ENCODE measurements at places on chromosomes 1 and 21.

GRCh38 chr1:24921412-24921811 lies 8.7 kb downstream of the RUNX3 start:
- H3K27ac ChIP-seq: no peak overlapping the region
- no peak for DNase-seq
- peaks cover 2% of the 10 kb centered on the region for H3K27me3 ChIP-seq
- peaks cover 58% of the 10 kb centered on the region for H3K4me1 ChIP-seq
- no peak overlapping the region for H3K4me3 ChIP-seq
- peaks cover 69% of the 10 kb centered on the region for H3K36me3 ChIP-seq

DNA sequence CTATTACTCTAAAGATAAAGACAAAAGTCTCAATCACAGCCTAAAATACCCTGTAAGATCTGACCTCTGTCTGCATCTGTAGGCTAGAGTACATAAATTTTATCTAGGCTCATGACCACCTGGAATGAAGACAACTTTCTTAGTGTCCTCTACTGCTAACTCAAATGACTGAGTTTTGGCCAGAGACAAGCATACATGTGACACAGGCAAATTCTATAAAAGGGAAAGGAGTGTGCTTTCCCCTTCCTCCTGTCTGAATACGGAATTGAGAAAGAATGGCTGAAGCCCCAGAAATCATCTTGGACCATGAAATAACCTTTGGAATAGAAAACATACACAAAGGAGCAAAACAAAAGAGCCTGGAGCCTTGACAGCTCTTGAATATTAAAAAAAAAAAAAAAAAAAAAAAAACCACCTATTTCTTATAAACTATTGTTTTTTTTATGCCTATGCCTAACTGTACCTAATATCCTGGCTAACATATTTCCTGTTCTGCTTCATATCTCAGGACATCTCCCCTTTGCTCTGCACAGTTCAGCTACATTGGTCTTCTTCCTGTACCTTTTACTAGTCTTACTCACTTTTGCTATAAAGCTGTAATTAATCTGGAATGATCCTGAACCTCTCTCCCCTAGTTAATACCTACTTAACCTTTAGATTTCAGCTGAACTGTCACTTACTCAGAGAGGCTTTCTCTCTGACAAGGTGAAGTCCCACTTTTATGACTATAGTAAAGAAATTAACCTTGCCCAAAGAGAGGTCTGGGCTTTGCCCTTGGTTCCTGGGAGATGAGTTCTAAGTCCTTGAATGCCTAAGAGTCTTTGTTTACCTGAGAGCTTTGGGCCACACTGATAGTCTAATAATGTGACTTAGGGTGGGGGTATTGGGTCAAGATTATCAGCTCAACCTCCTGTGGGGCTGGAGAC lies 16.1 kb downstream of the UCHL5 start:
- DNase-seq: no peak
- H3K4me3 ChIP-seq: no peak overlapping the region
- peaks cover 31% of the 10 kb centered on the region for H3K4me1 ChIP-seq
- peaks cover 25% of the 10 kb centered on the region for H3K36me3 ChIP-seq

- no peak overlapping the region for H3K4me3 ChIP-seq
- H3K36me3 ChIP-seq: no peaks in the 10 kb centered on the region
- H3K27ac ChIP-seq: no peak overlapping the region
- peaks cover 8% of the 10 kb centered on the region for H3K4me1 ChIP-seq
Measured at GRCh38 chr1:61310057-61310456, 227.7 kb downstream of the NFIA start.

GRCh38 chr1:26861889-26862378 lies 1.0 kb upstream of the SFN start:
- no peak overlapping the region for H3K27ac ChIP-seq
- DNase-seq: no peak
- no peaks in the 10 kb centered on the region for H3K27me3 ChIP-seq
- H3K36me3 ChIP-seq: peaks cover 4% of the 10 kb centered on the region
- H3K4me3 ChIP-seq: no peak overlapping the region
- peaks cover 32% of the 10 kb centered on the region for H3K4me1 ChIP-seq

DNA sequence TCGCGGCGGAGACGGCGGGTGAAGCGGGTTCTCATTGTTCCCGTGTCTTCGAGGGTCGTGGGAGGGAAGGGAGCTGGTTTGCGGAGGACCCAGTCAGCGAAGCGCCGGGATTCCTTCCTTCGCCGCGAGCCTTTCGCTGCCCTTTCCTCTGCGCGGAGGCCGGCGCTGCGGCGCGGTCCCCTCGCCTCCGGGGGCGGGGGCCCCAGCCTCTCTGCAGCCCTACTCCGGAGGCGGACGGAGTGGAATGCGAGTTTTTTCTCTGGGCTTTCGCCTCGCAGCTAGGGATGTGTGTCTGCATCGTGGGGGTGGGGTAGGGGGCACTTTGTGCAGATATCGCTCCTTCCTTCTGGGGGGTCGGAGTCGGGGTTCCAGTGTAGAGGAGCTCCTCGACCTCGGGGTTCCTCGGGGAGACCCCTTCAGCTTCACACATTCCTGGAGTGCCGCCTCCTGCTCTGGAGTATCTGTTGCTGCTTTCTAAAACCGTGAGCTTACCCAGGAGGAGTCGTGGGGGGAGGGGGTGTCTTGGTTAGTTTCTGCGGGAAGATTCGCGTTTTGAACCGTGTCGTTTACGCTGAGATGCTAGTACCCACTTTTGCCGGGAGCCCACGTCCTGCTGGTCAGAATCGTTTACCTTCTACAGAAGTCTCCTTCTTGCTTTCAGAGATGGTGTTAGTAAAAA lies 595 bp downstream of the RNF2 start:
- peaks cover 15% of the 10 kb centered on the region for H3K27me3 ChIP-seq
- H3K4me1 ChIP-seq: peaks cover 29% of the 10 kb centered on the region
- peak overlapping the region; percentile 89 for H3K4me3 ChIP-seq
- H3K27ac ChIP-seq: peak overlapping the region; percentile 62

DNA sequence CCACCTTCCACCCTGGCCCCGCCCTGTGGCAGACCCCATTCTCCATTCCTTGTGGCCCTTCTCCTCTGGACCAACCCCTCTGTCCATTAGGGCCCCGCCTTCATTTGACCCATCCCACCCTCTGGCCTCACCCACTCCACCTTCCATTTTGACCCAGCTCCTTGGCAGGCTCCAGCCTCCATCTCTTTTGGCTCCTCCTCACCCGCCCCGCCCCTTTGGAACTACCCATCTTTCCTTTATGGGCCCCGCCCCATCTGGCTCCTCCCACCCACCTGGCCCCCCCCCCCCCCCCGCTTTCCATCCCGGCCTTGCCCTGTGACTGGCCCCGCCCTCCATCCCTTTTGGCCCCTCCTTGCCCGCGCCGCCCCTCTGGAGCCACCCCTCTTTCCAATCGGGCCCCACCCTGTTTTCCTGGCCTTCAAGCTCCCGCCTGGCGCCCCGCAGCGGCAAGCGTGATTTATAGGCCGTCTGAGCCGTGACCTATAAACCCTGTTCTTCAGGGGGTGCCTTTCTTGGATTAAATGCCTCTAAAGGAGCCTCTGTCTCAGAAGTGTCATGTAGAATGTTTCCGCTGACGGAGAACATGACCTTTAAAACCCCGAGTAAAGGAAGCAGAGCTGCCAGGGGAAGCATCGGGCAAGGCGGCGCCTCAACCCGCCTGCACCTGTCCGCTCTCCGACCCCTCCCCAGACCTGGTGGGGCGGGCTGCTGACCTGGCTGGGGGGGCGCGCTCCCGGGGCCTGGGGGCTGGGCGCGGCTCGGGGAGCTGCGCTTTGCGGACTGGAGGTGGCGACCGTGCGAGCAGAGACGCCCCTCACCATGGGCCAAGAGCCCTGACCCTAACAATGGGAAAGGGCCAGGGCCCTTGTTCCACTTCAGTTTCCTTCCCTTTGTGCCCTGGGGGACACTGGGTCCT lies 178.0 kb downstream of the CAMTA1 start:
- peak overlapping the region; percentile 74 for H3K27ac ChIP-seq
- peak; percentile 29 for DNase-seq
- H3K4me3 ChIP-seq: peak overlapping the region; percentile 63
- peaks cover 21% of the 10 kb centered on the region for H3K27me3 ChIP-seq
- H3K4me1 ChIP-seq: peaks cover 12% of the 10 kb centered on the region

GRCh38 chr21:42677339-42678321 lies 24.2 kb downstream of the PDE9A start:
- H3K36me3 ChIP-seq: no peaks in the 10 kb centered on the region
- H3K27me3 ChIP-seq: peaks cover 15% of the 10 kb centered on the region
- H3K4me1 ChIP-seq: peaks cover 26% of the 10 kb centered on the region
- H3K4me3 ChIP-seq: no peak overlapping the region
- DNase-seq: no peak

DNA sequence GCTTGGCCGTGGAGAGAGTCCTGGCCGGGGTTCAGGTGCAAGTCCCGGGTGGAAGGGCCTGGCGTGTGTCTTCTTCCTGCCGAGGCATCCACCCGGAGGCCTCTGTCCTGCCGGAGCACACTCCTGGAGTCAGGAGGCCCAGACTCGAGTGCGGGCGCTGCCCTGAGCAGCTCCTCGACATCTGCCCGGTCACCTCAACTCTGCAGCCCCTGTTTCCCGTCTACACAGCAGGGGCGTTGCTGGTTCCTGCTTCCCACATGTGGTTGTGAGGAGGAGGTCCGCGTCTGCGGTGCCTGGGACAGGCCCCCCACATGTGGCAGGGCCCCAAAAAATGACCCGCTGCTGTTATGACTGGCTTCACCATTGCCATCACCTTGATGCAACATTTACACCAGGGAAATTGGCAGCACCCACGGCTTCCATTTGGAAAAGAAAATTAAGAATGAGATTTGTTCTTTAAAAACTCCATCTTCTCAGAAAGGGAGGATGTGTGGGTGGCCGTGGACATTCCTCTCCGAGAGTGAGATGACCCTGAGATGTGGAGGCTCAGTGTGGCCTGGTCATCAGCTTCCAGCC lies 169.8 kb downstream of the PRDM16 start:
- no peak overlapping the region for H3K4me3 ChIP-seq
- H3K4me1 ChIP-seq: no peaks in the 10 kb centered on the region
- no peak overlapping the region for H3K27ac ChIP-seq
- no peaks in the 10 kb centered on the region for H3K27me3 ChIP-seq
- DNase-seq: no peak
- no peaks in the 10 kb centered on the region for H3K36me3 ChIP-seq

DNA sequence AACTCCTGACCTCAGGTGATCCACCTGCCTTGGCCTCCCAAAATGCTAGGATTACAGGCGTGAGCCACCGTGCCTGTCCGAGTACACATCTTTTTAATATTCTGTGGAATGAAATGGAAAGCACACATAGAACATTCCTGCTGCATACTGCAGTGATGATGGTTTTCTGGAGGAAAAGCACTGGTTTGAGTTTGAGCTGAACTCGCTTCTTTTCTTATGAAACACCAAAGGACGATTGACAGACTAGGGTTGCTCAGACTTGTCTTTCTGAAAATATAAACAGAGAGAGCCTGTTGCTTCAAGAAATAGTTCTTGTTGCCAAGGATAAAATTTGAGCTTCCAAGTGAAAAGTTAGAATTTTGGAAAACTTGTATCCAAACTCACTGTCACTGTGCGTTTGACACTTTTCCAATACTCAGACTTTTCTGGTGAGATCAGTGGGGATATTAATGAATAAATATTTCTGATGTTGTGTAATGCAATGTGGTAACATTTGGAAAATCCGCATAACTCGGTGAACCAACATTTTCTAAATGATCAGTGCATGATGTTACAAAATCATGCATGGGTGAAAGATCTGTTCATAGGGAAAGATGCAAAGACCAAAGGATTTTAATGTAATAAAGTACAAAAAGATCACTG lies 15.0 kb upstream of the ERMAP start:
- peaks cover 8% of the 10 kb centered on the region for H3K4me1 ChIP-seq

DNA sequence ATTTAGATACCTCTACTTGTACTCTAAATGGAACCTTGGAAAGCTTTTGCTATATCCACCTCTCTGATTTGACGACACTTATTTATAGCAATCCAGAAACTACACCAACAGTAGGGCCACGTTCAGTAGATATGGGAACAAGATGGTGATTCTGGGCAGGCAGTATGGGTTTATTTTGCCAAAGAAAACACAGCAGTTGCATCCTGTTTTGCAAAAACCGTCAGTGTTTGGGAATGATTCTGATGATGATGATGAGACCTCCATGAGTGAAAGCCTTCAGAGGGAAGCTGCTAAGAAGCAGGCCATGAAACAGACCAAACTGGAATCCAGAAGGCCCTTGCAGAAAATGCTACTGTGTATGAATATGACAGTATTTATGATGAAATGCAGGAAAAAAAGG lies 41.5 kb upstream of the NEXN start:
- H3K27me3 ChIP-seq: no peaks in the 10 kb centered on the region
- no peak overlapping the region for H3K27ac ChIP-seq
- peaks cover 15% of the 10 kb centered on the region for H3K36me3 ChIP-seq

DNA sequence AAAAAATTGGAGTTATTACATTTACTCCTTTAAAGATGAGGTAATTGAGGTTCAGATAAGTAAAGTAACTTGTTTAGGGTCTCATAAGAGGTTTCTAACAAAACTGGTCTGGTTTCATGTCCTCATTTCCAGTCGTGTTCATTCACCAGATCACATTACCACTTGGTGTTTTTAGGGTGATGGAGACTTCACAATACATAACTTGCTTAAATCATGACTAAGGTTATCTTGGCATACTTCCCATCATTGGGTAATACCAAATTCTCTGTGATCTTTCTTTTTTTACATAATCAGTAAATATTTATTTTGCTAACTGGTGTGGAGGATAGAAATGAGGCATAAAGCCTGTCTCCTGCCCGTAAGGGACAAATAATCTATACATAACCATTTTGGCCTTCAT lies 31.6 kb upstream of the RPTN start:
- H3K4me1 ChIP-seq: peaks cover 6% of the 10 kb centered on the region
- peaks cover 24% of the 10 kb centered on the region for H3K27me3 ChIP-seq
- no peak overlapping the region for H3K27ac ChIP-seq
- no peak for DNase-seq

- H3K27ac ChIP-seq: peak overlapping the region; percentile 31
- peaks cover 50% of the 10 kb centered on the region for H3K4me1 ChIP-seq
- H3K36me3 ChIP-seq: peaks cover 12% of the 10 kb centered on the region
- no peak for DNase-seq
- H3K4me3 ChIP-seq: no peak overlapping the region
- no peaks in the 10 kb centered on the region for H3K27me3 ChIP-seq
Measured at GRCh38 chr1:185345913-185346720, 29.1 kb upstream of the IVNS1ABP start.

- no peak overlapping the region for H3K27ac ChIP-seq
- DNase-seq: no peak
- H3K27me3 ChIP-seq: peaks cover 32% of the 10 kb centered on the region
- peaks cover 2% of the 10 kb centered on the region for H3K36me3 ChIP-seq
Measured at GRCh38 chr21:46022551-46023525, 41.3 kb downstream of the COL6A1 start.

- no peak overlapping the region for H3K4me3 ChIP-seq
- DNase-seq: no peak
- H3K27me3 ChIP-seq: no peaks in the 10 kb centered on the region
Measured at GRCh38 chr1:246875041-246876026, 56.4 kb downstream of the AHCTF1 start.

GRCh38 chr1:240104672-240105071 lies 13.0 kb downstream of the FMN2 start:
- no peaks in the 10 kb centered on the region for H3K4me1 ChIP-seq
- H3K36me3 ChIP-seq: no peaks in the 10 kb centered on the region
- peaks cover 1% of the 10 kb centered on the region for H3K27me3 ChIP-seq
- H3K4me3 ChIP-seq: no peak overlapping the region
- no peak overlapping the region for H3K27ac ChIP-seq

Data from activated T-helper 1 cell treated with anti-CD3 and anti-CD28 coated beads, Interleukin-12 subunit alpha, Interleukin-12 subunit beta, Interleukin-2, Interleukin-4 antibody, amounts not matched to agents 30 ng/mL and 10 ng/mL and 1 ng/mL, durations not matched to agents 14 hours and 24 hours and 36 hours (primary cell).